ENCODE measurements at places on chromosomes 16 and 17. TPM values are rescaled to one million over a fixed set of nuclear protein-coding genes. Genes with fewer than 3 reads are reported as not detected.

GRCh38 chr16:69166221-69166833, 20.6 kb upstream of the SNTB2 start:
- H3K27me3 ChIP-seq, result no peaks in the 10 kb centered on the region
- H3K27ac ChIP-seq, result peak overlapping the region; percentile 17
- no peak overlapping the region for H3K4me3 ChIP-seq
- no peak for DNase-seq
- H3K4me1 ChIP-seq, result no peaks in the 10 kb centered on the region

DNA sequence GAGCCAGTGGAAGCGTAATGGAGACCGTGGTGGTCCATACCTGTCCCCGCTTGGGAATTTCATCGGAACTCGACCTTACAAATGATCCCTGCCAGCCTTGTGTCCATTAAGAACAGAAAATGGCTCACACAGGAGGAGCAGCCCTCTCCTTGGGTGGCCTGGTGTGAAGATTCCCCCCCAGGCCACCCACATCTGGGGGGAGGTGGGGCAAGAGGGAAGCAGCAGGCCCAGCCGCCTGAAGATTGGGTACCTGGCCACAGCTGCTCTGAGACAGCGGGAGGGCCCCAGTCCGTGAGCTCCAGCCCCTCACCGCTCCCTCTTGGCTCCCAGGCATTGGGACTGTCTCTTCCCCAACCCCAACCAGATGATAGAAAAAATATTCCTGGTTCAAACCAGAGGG, 277.8 kb upstream of the FOXF1 start:
- H3K27me3 ChIP-seq, result no peaks in the 10 kb centered on the region
- H3K36me3 ChIP-seq, result no peaks in the 10 kb centered on the region
- no peak overlapping the region for H3K4me3 ChIP-seq
- no peak for DNase-seq
- H3K4me1 ChIP-seq, result no peaks in the 10 kb centered on the region

GRCh38 chr16:23089111-23089510, 60.1 kb downstream of the USP31 start:
- H3K36me3 ChIP-seq, result no peaks in the 10 kb centered on the region
- DNase-seq, result no peak
- H3K4me3 ChIP-seq, result no peak overlapping the region
- no peaks in the 10 kb centered on the region for H3K27me3 ChIP-seq
- H3K27ac ChIP-seq, result no peak overlapping the region

- H3K36me3 ChIP-seq, result no peaks in the 10 kb centered on the region
- no peak for DNase-seq
- H3K27me3 ChIP-seq, result no peaks in the 10 kb centered on the region
- no peak overlapping the region for H3K4me3 ChIP-seq
- no peaks in the 10 kb centered on the region for H3K4me1 ChIP-seq
These were observed 8.2 kb upstream of the PHAF1 start for GRCh38 chr16:67101311-67102082.

- no peak overlapping the region for H3K4me3 ChIP-seq
- no peaks in the 10 kb centered on the region for H3K36me3 ChIP-seq
- no peaks in the 10 kb centered on the region for H3K27me3 ChIP-seq
These were observed 126.9 kb upstream of the TNRC6C start for GRCh38 chr17:77831474-77832179.

DNA sequence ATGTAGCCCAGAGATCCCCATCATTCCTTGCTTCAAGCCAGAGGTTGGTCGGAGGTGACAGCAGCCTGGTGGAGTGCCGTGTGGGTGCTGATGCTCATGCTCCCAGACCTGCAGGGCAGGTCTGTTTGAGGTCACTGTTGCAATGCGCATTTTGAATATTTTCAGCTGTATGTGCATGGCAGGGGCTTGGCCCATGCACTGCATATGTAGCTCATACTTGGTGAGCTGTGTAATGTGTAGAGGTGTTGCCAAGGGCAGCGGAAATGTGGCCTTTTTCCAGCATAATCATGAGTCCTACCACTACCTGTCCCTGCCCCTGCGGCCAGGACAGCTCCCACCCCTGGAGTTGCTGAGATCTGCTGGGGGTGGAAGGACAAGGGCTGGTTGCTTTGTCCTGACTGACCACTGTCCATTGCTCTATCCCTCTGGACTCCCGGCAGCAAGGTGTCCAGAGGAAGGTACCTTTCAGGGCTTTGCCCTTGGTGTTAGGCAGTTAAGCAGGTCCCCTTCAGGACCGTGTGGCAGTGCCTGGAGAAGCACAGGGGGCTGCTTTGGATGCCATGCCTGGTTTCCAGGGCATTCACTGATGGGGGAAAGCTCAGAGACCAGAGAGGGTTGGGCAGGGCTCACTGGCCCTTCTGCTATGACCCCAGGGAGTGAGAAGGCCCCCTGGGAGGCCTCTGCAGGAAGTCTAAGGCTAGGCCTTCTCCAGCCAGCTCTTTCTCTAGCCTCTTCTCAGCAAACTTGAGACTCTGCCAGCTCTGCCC, 215.2 kb downstream of the NTN1 start:
- H3K27ac ChIP-seq, result peak overlapping the region; percentile 38
- no peaks in the 10 kb centered on the region for H3K36me3 ChIP-seq

FZD2 gene
- total RNA-seq, result 3.0 TPM

GRCh38 chr17:80807882-80808281, 183.8 kb upstream of the CHMP6 start:
- no peak overlapping the region for H3K4me3 ChIP-seq
- no peak for DNase-seq

DNA sequence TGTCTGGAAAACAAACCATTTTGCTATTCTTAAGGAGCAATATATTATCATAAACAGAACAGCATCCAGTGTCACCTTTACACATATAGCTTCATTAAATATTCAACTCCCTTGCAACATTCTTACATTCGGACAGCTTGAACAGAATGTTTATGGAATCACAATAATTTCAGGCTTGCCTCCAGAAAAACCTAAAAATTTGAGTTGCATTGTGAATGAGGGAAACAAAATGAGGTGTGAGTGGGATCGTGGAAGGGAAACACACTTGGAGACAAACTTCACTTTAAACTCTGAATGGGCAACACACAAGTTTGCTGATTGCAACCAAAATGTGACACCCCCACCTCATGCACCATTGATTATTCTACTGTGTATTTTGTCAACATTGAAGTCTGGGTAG, 51.4 kb downstream of the TBC1D26 start:
- no peak overlapping the region for H3K4me3 ChIP-seq
- no peaks in the 10 kb centered on the region for H3K36me3 ChIP-seq
- H3K27ac ChIP-seq, result no peak overlapping the region
- DNase-seq, result no peak

GRCh38 chr17:61650749-61651148, 59.7 kb upstream of the NACA2 start:
- H3K4me3 ChIP-seq, result no peak overlapping the region
- no peaks in the 10 kb centered on the region for H3K36me3 ChIP-seq
- H3K27ac ChIP-seq, result no peak overlapping the region
- DNase-seq, result no peak

CES5A gene
- not detected for total RNA-seq

DNA sequence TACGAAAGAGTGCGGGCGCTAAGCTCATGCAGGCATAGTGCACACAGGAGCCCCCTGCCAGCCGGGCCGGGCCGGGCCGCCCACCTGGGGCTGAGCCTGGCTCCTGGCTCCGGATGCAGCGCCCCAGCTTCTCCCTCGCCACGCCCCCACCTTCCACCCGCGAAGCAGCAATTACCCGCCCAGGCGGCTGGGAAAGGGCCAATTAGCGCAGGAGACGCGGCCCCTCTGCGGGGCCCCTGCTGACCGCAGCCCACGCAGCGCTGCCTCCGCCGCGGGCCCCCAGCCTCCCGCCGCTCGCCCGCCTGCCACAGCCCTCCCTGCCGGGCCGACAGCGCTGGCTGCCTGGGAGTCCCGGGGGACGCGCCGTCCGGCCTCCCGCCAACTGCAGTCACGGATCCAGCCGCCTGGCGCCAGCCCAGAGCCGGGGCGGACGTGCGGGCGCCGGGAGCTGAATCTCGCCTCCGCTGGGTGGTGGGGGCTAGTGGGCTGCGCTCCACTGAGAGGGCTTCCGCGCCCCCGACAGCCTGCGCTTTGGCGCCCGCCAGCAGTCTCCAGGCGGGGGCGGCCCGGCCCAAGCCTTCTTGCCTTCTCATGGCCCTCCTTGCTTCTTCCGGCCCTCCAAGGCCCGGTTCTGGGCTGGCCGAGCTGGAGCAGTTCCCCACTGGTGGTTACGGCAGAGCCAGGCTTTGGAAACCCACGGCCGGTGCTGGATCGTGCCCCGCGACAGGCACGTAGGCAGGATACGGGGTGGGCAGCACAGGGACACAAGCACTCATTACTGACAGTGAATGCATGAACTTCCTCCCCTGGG, 14.9 kb upstream of the CBFB start:
- no peaks in the 10 kb centered on the region for H3K27me3 ChIP-seq
- peak; percentile 42 for DNase-seq
- H3K36me3 ChIP-seq, result no peaks in the 10 kb centered on the region
- H3K27ac ChIP-seq, result peak overlapping the region; percentile 81
- no peaks in the 10 kb centered on the region for H3K4me1 ChIP-seq
- peak overlapping the region; percentile 70 for H3K4me3 ChIP-seq

- H3K27me3 ChIP-seq, result no peaks in the 10 kb centered on the region
- H3K4me1 ChIP-seq, result no peaks in the 10 kb centered on the region
- H3K4me3 ChIP-seq, result no peak overlapping the region
- H3K27ac ChIP-seq, result no peak overlapping the region
These were observed 6.5 kb downstream of the RNF157 start for GRCh38 chr17:76233588-76234353.

NGFR gene
- total RNA-seq, result 27.8 TPM

GRCh38 chr17:33511670-33512069, 218.6 kb upstream of the ASIC2 start:
- H3K4me1 ChIP-seq, result no peaks in the 10 kb centered on the region
- H3K27ac ChIP-seq, result no peak overlapping the region
- H3K36me3 ChIP-seq, result no peaks in the 10 kb centered on the region
- H3K4me3 ChIP-seq, result no peak overlapping the region

CRYM gene
- 5.0 TPM for total RNA-seq

DNA sequence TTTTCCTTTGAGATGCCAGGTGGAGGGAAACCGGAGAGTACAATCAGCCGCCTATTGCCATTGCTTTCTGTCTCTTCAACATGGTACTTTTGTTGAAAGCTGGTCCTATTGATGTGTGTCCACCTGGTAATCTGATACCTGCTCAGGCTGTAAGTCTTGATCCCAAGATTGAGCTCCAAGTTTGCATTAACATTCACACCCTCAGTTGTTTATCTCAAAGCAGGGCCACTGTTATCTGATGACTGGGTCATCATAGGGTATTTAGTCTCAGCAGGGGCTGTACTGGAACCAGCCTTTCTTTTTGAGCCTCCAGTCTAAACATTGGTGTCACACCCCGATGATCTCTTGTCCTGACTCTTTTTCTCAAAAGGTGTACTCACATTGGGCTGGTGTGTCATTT, 370.3 kb upstream of the TOM1L1 start:
- DNase-seq, result no peak
- no peak overlapping the region for H3K27ac ChIP-seq
- no peaks in the 10 kb centered on the region for H3K36me3 ChIP-seq
- H3K4me3 ChIP-seq, result no peak overlapping the region

- H3K27ac ChIP-seq, result peak overlapping the region; percentile 21
- H3K4me1 ChIP-seq, result no peaks in the 10 kb centered on the region
- no peaks in the 10 kb centered on the region for H3K27me3 ChIP-seq
- H3K36me3 ChIP-seq, result no peaks in the 10 kb centered on the region
These were observed 124.5 kb upstream of the ZFHX3 start for GRCh38 chr16:73172241-73172972.

PYY gene
- total RNA-seq, result not detected

GRCh38 chr16:70681382-70682238, 4.2 kb downstream of the MTSS2 start:
- no peak for DNase-seq
- H3K36me3 ChIP-seq, result no peaks in the 10 kb centered on the region
- peak overlapping the region; percentile 93 for H3K27ac ChIP-seq
- no peaks in the 10 kb centered on the region for H3K27me3 ChIP-seq
- H3K4me3 ChIP-seq, result peak overlapping the region; percentile 54

- no peaks in the 10 kb centered on the region for H3K27me3 ChIP-seq
- no peaks in the 10 kb centered on the region for H3K36me3 ChIP-seq
- H3K27ac ChIP-seq, result no peak overlapping the region
- no peak overlapping the region for H3K4me3 ChIP-seq
- H3K4me1 ChIP-seq, result no peaks in the 10 kb centered on the region
These were observed 130.5 kb downstream of the OR1D5 start for GRCh38 chr17:2932946-2933345.

NPIPA2 gene
- total RNA-seq, result 0.73 TPM

FAM117A gene
- 11.6 TPM for total RNA-seq

HLF gene
- total RNA-seq, result 11.8 TPM

- no peak for DNase-seq
- no peaks in the 10 kb centered on the region for H3K36me3 ChIP-seq
These were observed 48.9 kb upstream of the DOC2B start for GRCh38 chr17:230395-230770.

HP gene
- 61.9 TPM for total RNA-seq

NEUROD2 gene
- total RNA-seq, result not detected

DNA sequence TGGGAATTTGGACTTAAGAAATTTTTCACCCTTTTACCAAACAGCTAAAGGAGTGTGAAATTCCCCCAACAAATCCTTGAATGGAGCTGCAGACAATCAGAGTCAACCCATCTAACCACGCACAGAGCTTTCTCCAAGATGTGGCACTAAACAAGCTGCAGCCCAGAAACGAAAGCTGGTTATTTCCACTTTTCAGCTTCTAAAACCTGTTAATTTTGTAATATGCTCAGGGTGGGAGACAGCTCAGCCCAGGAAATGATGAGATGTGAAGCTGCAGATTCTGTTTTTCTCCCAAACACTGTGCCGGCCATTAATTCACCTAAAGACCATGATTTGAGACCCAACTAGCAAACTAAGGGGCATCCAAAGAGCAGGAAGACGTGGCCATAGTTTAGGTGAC, 33.2 kb upstream of the ABR start:
- no peaks in the 10 kb centered on the region for H3K36me3 ChIP-seq
- DNase-seq, result no peak
- no peaks in the 10 kb centered on the region for H3K27me3 ChIP-seq
- no peak overlapping the region for H3K27ac ChIP-seq

GRCh38 chr17:3528403-3528851, 29.2 kb downstream of the TRPV3 start:
- H3K36me3 ChIP-seq, result no peaks in the 10 kb centered on the region
- DNase-seq, result no peak
- H3K4me3 ChIP-seq, result no peak overlapping the region
- H3K4me1 ChIP-seq, result no peaks in the 10 kb centered on the region
- no peak overlapping the region for H3K27ac ChIP-seq

CNTNAP1 gene
- total RNA-seq, result 4.9 TPM

GRCh38 chr17:18967916-18968315, 16.0 kb downstream of the SLC5A10 start:
- DNase-seq, result peak; percentile 32
- peak overlapping the region; percentile 40 for H3K27ac ChIP-seq
- H3K36me3 ChIP-seq, result no peaks in the 10 kb centered on the region
- no peaks in the 10 kb centered on the region for H3K4me1 ChIP-seq

TACO1 gene
- total RNA-seq, result 12.4 TPM

- no peak overlapping the region for H3K4me3 ChIP-seq
- H3K36me3 ChIP-seq, result no peaks in the 10 kb centered on the region
- H3K4me1 ChIP-seq, result no peaks in the 10 kb centered on the region
- no peak overlapping the region for H3K27ac ChIP-seq
- H3K27me3 ChIP-seq, result no peaks in the 10 kb centered on the region
- DNase-seq, result no peak
These were observed 10.6 kb upstream of the SRCIN1 start for GRCh38 chr17:38616361-38616760.
